ENCODE measurements at places on chromosomes 16 and 17.
A peak's percentile ranks its signal among the peaks of the same experiment; 100 is the strongest.

- no peak for ATAC-seq
These were observed 69.8 kb upstream of the METRNL start for GRCh38 chr17:83009414-83010205.

GRCh38 chr17:38463451-38463858 lies 35.2 kb downstream of the ARHGAP23 start:
- no peak for ATAC-seq

DNA sequence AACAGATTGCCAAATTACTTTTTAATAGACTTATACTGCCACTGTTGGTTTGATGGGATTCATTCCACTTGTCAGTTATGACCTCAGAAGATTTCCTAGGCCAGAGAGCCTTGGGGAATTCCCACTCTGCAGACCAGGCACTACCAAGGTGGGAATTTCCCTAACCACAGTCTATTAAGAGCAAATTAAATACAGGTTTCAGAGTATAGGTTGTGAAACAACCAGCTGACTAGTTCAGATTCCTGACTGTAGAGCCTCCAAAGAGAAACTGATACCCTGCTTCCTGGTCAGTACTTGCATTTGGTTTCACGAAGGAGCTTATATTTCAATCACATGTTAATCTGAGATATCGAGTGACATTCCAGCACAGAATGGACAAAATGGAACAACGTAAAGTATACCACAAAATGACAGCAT lies 186.5 kb downstream of the STX8 start:
- ATAC-seq, result no peak

GRCh38 chr17:74437702-74438101 lies 5.8 kb downstream of the GPRC5C start:
- no peak for ATAC-seq

- no peak for ATAC-seq
These were observed 175.2 kb upstream of the NLRP1 start for GRCh38 chr17:5759501-5759925.

DNA sequence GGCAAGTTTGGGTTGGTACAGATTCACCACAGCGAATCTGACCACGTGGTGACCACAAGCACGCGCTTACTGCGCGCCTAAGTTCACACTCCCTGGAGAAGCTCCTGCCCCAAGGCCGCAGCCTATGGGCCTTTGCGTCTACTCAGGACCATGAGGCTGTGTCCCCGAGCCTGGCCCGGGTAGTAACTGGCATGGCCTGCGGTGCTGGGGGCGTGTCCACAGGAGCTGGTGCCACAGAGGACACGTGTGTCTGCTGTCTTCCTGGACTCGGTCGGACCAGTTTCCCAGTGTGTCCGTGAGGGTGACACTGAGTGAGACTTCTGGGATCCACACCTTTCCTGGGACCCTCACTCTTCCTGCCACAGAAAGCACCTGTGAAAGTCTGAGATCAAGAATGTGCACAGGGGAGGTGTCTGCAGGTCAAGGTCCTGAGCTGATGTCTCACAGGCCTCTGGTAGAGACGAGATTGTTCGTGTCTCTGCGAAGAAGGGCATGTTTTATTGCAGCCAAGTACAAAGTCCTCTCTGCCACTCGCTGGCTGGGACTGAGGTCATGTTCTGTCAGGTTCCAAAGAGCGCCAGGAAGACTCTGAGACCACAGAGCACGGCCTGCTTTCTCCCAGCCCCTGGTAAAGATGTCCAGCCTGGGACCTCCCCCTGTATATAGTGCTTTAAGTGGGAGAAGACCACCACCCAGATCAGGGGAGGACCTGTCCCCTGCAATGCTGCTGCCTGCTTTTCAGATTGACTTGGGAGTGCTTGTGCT lies 25.2 kb upstream of the CAPN15 start:
- ATAC-seq, result no peak

GRCh38 chr16:74252329-74252728 lies 44.3 kb upstream of the PSMD7 start:
- no peak for ATAC-seq

- ATAC-seq, result peak; percentile 90
These were observed 99.9 kb upstream of the CORO6 start for GRCh38 chr17:29722411-29723198.

GRCh38 chr16:82621781-82622180 lies 5.0 kb upstream of the CDH13 start:
- no peak for ATAC-seq
